ENCODE measurements at places on chromosomes 3 and 15. TPM values are rescaled to one million over a fixed set of nuclear protein-coding genes. Genes with fewer than 3 reads are reported as not detected.

Gene LRRIQ4
- 0.23 TPM for total RNA-seq

Gene CNTN4
- not detected for total RNA-seq

DNA sequence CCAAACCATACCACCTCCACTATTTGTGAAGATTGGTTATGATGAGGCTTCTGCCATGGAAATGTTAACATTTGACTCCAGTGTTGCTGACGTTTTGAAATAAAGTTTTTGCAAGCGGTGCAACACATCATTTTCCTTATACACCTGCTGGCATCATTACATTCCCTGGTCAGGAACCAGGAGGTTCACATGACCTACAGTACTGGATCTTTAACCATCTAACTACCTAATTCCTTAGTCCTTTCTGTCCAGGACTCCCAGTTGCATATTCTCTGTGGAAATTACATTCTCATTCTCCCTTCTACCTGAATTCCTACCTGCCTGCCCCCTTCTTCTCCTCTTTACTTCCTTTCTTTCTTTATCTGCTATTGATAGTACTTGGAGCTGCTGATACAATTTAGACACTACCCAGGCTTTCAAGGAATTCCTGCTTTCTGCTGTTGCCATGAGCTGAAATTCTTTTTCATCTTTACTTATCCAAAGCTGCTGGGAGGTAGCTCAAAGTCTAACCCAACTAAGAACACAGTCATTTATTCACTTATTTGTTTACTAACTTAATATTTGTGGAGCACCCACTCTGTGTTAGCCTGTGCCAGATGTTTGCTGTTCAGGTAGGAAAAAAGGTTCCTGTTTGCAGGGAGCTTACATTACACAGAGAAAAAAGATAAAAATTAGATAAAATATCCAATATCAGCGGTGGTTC, 144.2 kb downstream of the EDEM1 start:
- no peaks in the 10 kb centered on the region for H3K4me1 ChIP-seq
- DNase-seq: no peak
- no peak overlapping the region for H3K4me3 ChIP-seq
- H3K36me3 ChIP-seq: no peaks in the 10 kb centered on the region
- no peaks in the 10 kb centered on the region for H3K27me3 ChIP-seq

GRCh38 chr3:146326875-146327543, 76.1 kb upstream of the PLSCR4 start:
- no peak overlapping the region for H3K4me3 ChIP-seq
- H3K27ac ChIP-seq: no peak overlapping the region
- DNase-seq: no peak

Gene SLC22A14
- 0.17 TPM for total RNA-seq

Gene PTH1R
- not detected for total RNA-seq

GRCh38 chr3:99712291-99712954, 74.0 kb downstream of the COL8A1 start:
- H3K27ac ChIP-seq: no peak overlapping the region
- H3K4me1 ChIP-seq: no peaks in the 10 kb centered on the region
- no peaks in the 10 kb centered on the region for H3K36me3 ChIP-seq
- no peak overlapping the region for H3K4me3 ChIP-seq
- H3K27me3 ChIP-seq: peaks cover 5% of the 10 kb centered on the region
- no peak for DNase-seq

Gene SLC12A8
- total RNA-seq: 0.47 TPM

- H3K27me3 ChIP-seq: peaks cover 24% of the 10 kb centered on the region
- H3K4me3 ChIP-seq: no peak overlapping the region
- H3K27ac ChIP-seq: no peak overlapping the region
- H3K4me1 ChIP-seq: peaks cover 21% of the 10 kb centered on the region
- DNase-seq: peak; percentile 66
These were observed 4.3 kb downstream of the DAZL start for GRCh38 chr3:16600780-16601536.

- H3K27me3 ChIP-seq: peaks cover 19% of the 10 kb centered on the region
- peaks cover 1% of the 10 kb centered on the region for H3K36me3 ChIP-seq
- H3K4me1 ChIP-seq: no peaks in the 10 kb centered on the region
- no peak overlapping the region for H3K27ac ChIP-seq
- DNase-seq: peak; percentile 32
These were observed 82.0 kb upstream of the LRIG1 start for GRCh38 chr3:66582721-66583423.

GRCh38 chr3:64216274-64217147, 8.8 kb downstream of the PRICKLE2 start:
- H3K27me3 ChIP-seq: no peaks in the 10 kb centered on the region
- H3K27ac ChIP-seq: no peak overlapping the region
- no peaks in the 10 kb centered on the region for H3K36me3 ChIP-seq
- no peak overlapping the region for H3K4me3 ChIP-seq

Gene IQCH
- total RNA-seq: 1.2 TPM

DNA sequence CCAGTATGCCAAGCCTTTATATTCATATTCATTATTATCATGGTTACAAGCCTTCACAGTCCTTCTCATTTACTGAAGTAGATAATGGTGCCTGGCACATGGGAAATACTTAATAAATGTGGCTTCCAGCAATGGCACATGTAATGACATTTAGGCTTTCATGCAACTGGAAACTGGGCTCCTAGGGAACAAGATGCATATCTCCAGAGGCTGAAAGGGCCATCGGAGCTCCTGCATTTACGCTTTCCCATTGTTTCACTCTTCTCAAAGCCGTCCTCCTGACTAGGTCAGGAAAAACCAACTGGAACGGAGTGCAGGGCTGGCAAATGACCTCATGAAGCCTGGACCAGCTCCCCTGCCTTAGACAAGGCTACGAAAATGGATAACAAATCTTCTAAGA, 474.9 kb downstream of the MAGI1 start:
- H3K27me3 ChIP-seq: no peaks in the 10 kb centered on the region
- no peaks in the 10 kb centered on the region for H3K36me3 ChIP-seq
- no peaks in the 10 kb centered on the region for H3K4me1 ChIP-seq
- DNase-seq: no peak
- H3K27ac ChIP-seq: no peak overlapping the region

GRCh38 chr15:40436116-40436891, 4.4 kb upstream of the BAHD1 start:
- no peak for DNase-seq
- H3K27me3 ChIP-seq: peaks cover 53% of the 10 kb centered on the region
- H3K36me3 ChIP-seq: no peaks in the 10 kb centered on the region
- peaks cover 14% of the 10 kb centered on the region for H3K4me1 ChIP-seq
- peak overlapping the region; percentile 75 for H3K4me3 ChIP-seq
- H3K27ac ChIP-seq: no peak overlapping the region

DNA sequence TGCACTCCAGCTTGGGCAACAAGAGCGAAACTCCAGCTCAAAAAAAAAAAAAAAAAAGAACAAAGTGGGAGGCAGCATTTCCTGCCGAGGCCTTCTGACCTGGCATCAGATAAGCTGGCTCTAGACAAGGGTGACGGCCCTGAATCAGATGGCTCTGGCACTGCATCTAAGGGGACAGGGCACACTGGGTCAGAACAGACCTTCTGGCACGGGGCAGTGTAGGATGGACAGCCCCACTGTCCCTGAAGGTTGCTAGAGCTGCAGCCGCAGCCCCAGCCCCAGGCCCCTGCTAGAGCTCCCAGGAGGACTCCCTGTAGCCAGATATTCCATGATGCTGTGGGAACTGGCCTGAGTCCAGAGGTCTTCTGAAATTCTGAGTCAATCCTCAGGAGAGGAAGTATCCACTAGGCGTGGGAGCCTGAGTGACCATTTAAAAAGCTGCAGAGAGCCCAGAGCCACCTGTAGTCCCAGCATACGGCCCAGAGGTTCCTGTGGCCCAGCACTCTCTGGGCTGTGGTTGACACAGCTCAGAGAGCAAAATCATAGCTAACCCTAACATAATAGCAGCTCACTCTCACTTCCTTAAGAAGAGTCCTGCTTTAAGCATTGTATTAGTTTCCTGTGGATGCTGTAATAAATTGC, 69.2 kb upstream of the MFGE8 start:
- H3K4me3 ChIP-seq: no peak overlapping the region
- no peak for DNase-seq
- H3K36me3 ChIP-seq: no peaks in the 10 kb centered on the region
- peaks cover 7% of the 10 kb centered on the region for H3K27me3 ChIP-seq

DNA sequence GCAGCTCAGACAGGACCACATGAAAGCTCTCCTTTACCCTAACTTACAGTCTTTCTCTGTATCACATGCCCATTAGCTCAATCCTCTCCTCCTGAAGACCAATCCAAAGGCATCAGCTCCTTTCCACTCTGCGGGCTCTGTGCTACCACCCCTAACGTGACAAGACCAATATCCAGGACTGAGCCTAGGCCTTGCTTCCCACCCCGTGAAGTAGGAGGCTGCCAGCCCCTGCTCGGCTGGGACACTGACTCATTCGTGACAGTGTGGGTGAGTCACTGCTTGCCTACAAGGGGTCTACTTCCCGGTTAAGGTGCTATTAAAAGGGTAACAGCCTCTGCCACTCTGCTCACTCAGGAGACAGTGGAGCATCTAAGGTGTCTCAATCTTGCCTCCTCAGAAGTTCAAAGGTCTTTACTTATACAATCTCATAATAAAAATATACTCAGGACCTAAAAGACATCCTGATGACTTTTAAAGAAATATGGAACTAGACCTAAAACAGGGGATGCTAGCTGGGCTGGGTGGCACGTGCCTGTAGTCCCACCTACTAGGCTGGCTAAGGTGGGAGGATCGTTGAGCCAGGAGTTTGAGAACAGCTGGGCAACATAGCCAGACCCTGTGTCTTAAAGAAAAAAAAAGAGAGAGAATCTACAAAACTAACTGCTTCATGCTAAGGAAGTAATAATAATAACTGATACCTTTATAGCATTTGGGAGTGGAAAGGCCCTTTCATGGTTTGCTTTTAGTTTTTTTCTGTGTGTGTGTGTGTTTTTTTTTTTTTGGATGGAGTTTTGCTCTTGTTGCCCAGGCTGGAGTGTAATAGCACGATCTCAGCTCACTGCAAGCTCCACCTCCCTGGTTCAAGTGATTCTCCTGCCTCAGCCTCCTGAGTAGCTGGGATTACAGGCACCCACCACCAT, 55.0 kb downstream of the TMEM44 start:
- H3K36me3 ChIP-seq: no peaks in the 10 kb centered on the region
- no peaks in the 10 kb centered on the region for H3K4me1 ChIP-seq
- no peak overlapping the region for H3K27ac ChIP-seq
- peaks cover 14% of the 10 kb centered on the region for H3K27me3 ChIP-seq

DNA sequence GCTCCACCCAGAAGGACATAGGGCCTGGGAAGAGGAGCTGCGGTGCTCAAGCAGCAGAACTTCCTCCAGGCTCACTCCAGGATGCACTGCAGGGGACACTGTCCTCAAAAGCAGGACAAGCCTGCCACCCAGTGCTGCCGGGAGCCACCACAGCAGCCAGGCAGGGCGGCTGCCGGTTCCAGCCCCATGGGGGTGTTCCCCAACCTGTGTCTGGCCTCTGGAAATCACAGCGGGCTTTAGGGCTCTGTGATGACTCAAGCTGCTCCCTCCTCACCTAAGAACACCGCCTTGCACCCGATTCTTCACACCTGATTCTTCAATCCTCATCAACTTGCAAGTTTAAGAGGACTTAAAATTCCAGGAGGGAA, 71.9 kb upstream of the SLC6A11 start:
- no peak for DNase-seq
- H3K27ac ChIP-seq: no peak overlapping the region
- H3K4me1 ChIP-seq: no peaks in the 10 kb centered on the region
- H3K4me3 ChIP-seq: no peak overlapping the region
- H3K27me3 ChIP-seq: peaks cover 4% of the 10 kb centered on the region

DNA sequence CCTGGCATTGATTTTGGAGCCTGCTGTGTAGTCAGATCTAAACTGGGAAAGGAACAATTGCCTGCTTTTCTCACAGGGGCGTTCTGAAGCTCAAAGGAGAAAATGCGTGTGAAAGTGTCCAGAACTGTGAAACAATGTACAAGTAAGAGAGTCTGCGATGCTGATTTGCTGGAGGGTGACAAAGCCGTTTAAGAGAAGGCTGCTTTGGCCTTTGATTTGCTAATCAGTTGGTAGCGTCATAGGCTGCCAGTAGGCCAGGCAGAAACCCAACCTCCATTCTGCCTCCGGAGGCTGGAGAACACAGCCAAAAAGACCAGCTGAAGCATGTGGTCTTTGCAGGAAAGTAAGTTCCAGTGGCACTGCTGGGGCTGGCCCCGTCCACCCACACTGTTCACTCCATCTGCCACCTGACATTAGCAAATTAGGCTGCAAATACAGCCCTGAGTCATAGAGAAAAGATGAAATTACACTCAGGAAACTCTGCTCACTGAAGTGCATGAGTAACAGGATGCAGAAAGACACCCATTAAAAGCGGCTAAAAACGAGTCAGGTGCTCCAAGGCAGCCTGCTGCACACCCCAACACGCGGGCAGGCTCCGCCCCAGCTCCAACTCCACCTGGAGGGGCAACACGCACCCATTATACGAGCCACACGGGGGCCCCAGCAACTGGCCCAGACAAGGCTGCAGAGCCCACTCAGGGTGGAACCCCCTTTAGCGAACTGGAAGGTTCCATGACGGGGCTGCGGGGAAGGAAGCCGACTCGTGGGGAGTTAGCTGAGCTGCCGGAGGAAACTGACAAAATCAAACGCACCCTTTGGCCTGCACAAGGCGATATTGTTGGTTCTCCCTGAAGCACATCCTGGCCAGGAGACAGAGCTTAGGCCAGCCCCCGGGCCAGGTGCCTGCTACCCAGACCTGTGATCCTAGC, 31.6 kb downstream of the ZDHHC19 start:
- peak overlapping the region; percentile 98 for H3K27ac ChIP-seq
- H3K36me3 ChIP-seq: no peaks in the 10 kb centered on the region
- DNase-seq: peak; percentile 89

Gene PLA1A
- total RNA-seq: not detected

DNA sequence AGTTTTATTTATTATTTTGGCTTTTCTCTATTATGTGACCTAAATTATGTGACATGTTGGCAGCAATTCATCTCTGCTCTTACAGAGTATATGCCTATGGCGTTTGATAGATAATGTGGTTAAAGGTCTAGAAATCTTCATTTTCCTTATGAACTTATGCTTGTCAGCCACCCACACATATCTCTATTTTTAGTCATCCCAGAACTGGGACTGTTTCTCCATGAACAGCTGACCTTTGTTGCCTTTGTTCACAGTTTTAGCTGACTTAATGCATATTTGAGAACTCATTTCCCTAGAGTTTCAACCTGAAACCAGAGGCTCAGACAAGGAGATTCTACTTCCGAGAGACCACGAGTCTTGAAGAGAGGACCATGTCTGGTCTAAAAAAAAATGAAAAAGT, 176.5 kb downstream of the RAP2B start:
- H3K4me3 ChIP-seq: no peak overlapping the region
- H3K4me1 ChIP-seq: no peaks in the 10 kb centered on the region
- no peaks in the 10 kb centered on the region for H3K36me3 ChIP-seq
- DNase-seq: no peak
- no peak overlapping the region for H3K27ac ChIP-seq

GRCh38 chr3:77873598-77873997, 833.7 kb downstream of the ROBO2 start:
- H3K4me3 ChIP-seq: no peak overlapping the region
- no peaks in the 10 kb centered on the region for H3K27me3 ChIP-seq
- no peak overlapping the region for H3K27ac ChIP-seq
- H3K4me1 ChIP-seq: no peaks in the 10 kb centered on the region

GRCh38 chr3:135944831-135945230, 20.7 kb upstream of the PPP2R3A start:
- H3K27ac ChIP-seq: no peak overlapping the region
- H3K27me3 ChIP-seq: peaks cover 8% of the 10 kb centered on the region
- no peak overlapping the region for H3K4me3 ChIP-seq
- no peak for DNase-seq
